CD4-positive, alpha-beta T cell treated with Interleukin-1 beta for 1 hour (primary cell): ENCODE measurements at places on chromosomes 4 and X.

- DNase-seq = no peak
Measured at GRCh38 chr4:181662383-181662782, 580.8 kb upstream of the TENM3 start.

- DNase-seq = no peak
Measured at GRCh38 chr4:70680934-70681333, 7.4 kb upstream of the UTP3 start.

- no peak for DNase-seq
Measured at GRCh38 chr4:2848449-2848848, 4.8 kb downstream of the ADD1 start.

DNA sequence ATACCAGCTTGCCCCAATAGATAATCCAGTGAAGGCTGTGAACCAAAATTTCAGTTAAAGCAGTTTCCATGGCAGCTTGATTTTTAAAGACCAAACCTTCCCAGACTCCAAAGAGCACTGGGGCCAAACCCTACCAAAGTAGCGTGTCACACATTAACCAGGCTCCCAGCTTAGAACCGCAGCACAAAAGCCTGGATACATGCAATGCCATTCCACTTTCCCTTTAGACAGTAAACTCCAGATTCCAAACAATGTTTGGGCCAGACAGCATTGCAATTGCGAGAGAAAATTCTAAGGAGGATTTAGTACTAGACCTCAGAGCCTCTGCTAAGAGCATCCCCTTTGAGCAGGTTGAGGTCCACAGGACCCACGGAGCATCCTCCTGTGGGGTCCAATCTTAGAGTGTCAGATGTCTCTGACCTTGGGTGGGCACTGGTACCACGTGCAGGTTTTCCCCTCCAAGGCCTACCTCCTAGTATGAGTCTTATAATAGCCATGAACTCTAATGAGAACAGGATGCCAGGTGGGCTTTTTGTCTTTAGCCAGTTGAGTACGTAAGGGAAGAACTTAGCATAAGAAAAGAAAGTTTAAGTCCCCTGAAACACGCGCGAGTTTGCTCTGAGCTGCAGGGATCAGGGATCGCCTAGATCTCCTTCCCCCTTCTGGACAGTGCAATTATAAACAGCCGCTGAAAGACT lies 38.8 kb downstream of the MGARP start:
- DNase-seq = no peak

GRCh38 chrX:136021160-136021559 lies 35.9 kb downstream of the SLC9A6 start:
- DNase-seq = no peak
